ENCODE measurements at places on chromosomes 1 and 21. TPM values are rescaled to one million over a fixed set of nuclear protein-coding genes. Genes with fewer than 3 reads are reported as not detected.

The OR6K2 gene
- not detected for total RNA-seq

The BTBD19 gene
- 2.9 TPM for total RNA-seq

The C1orf141 gene
- total RNA-seq = not detected

The S100B gene
- total RNA-seq = 126 TPM

The ETV3 gene
- total RNA-seq = 14.1 TPM

- DNase-seq = no peak
Measured at GRCh38 chr1:22171951-22172715, 29.2 kb upstream of the WNT4 start.

DNA sequence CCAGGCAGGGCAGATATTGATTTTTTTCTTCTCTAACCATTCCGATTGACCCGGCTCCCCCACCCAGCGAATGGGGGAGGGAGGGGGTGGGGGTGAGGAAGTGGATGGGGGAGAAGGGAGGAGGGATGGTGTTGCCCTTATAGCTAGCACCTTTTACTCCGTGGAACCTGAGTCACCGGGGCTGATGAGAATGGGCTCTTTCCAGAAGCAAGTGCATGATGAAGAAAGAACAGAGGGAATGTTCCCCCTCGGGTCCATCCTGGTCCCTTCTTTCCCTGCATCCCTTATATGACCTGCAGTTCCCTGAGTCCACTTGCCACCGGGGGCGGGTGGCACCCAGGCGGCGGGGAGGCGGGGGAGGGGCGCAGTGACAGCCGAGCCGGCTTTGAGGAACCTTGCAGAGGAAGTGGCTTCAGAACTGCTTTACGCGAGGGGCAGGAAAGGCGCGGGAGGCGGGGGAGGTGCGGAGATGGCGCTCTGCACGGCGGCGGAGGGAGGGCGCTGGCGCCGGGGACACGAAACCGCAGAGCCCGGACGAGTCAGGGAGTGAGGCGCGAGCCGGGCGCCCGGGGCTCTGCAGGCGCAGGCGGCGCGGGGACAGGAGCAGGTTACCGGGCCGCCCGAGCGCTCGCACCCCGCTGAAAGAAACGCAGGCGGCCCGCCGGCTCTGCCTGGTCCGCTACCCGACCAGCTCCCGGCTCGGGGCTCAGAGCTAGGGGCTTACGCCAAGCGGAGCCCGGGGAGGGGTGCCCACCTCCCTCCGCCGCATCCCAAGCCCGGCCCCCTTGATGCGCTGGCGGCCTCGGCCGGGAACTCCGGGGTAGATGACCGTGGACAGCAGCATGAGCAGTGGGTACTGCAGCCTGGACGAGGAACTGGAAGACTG is 49.7 kb downstream of the RASSF5 start:
- peak; percentile 85 for DNase-seq

GRCh38 chr1:35894183-35894582 is 11.2 kb downstream of the AGO1 start:
- DNase-seq = no peak

GRCh38 chr1:94475232-94475631 is 57.0 kb downstream of the ABCD3 start:
- no peak for DNase-seq

- DNase-seq = no peak
Measured at GRCh38 chr1:207316141-207316540, 5.3 kb upstream of the CD55 start.

GRCh38 chr1:31784356-31785019 is 20.3 kb upstream of the ADGRB2 start:
- DNase-seq = peak; percentile 5
